Left hindlimb (tissue), 1 donor: ENCODE measurements at places on chromosomes 5 and 9.
A peak's percentile ranks its signal among the peaks of the same experiment; 100 is the strongest.

DNA sequence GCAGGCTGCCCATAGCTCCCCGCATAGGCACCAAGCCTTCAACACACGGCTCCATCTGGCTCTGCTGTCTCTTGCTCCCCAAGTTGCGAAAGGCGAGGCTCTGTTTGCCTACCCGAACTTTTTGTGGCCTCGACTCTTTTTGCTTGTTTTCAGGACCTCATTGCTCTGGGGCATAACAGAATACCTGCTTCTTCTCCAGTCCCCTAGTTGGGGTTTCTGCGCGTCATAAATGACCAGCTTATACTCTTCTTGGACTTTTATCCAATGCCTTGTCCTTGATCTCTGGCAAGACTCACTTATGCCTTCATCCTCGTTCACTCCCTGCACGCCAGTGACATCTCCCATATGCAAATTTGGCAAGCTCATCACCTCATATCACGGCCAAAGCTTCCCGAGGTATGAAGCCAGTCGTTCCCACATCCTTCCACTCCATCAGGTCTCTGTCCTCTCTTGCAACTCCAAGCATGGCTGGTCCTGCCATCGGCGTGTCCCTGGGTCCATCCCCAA is 238.8 kb upstream of the ADAMTS16 start:
- no peak for DNase-seq

GRCh38 chr9:93572636-93573515 is 3.5 kb upstream of the PHF2 start:
- DNase-seq, result no peak

DNA sequence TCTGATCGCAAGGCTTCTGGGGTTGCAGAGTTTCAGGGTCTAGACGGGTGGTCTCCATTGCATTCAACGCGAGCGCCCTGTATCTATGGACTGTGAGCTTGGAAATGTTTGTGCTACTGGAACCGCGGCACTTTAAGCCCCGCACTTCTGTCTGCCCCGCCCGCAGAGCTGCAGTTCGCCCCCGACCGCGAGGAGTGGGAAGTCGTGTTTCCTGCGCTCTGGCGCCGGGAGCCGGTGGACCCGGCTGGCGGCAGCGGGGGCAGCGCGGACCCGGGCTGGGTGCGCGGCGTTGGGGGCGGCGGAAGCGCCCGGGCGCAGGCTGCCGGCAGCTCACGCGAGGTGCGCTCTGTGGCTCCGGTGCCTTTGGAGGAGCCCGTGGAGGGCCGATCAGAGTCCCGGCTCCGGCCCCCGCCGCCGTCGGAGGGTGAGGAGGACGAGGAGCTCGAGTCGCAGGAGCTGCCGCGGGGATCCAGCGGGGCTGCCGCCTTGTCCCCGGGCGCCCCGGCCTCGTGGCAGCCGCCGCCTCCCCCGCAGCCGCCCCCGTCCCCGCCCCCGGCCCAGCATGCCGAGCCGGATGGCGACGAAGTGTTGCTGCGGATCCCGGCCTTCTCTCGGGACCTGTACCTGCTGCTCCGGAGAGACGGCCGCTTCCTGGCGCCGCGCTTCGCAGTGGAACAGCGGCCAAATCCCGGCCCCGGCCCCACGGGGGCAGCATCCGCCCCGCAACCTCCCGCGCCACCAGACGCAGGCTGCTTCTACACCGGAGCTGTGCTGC is 1.0 kb downstream of the ADAMTS19 start:
- DNase-seq, result peak; percentile 62

- peak; percentile 73 for DNase-seq
These were observed 5.2 kb upstream of the ST6GALNAC6 start for GRCh38 chr9:127904561-127905003.

DNA sequence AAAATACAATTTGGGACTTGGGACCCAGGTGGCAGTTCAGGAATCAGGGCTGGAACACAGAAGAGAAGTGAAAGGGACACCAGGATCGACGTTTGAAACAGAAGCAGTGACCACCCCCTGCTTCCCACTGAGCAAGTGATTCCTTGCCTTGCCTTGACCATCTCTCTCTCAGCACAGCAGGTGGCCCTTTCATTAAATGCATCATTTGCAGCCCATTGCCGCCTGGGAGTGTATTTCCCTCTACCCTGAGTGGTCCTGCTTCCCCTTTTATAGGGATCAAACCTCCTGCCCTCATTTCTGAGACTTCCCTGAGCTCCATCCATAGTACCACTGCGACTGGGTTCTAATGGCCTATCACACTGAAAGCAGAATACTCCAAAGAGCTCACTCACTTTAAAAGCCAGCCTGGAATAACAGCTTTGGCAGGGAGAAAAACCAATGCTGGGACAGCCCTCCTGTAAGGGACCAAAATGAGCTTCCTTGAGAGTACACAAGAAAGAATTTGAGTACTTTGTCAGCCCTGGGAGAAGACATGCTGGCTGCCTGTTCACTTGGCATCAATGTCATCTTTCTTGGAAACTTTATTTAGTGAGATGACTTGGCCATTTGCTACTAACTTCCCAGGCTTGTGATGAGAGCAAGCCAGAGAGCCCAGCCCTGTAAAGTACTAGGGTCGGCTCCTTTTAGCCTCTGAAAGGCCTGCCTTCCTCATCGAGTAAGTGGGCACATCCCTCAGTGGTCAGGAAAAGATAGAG is 149.7 kb downstream of the SLIT3 start:
- no peak for DNase-seq

DNA sequence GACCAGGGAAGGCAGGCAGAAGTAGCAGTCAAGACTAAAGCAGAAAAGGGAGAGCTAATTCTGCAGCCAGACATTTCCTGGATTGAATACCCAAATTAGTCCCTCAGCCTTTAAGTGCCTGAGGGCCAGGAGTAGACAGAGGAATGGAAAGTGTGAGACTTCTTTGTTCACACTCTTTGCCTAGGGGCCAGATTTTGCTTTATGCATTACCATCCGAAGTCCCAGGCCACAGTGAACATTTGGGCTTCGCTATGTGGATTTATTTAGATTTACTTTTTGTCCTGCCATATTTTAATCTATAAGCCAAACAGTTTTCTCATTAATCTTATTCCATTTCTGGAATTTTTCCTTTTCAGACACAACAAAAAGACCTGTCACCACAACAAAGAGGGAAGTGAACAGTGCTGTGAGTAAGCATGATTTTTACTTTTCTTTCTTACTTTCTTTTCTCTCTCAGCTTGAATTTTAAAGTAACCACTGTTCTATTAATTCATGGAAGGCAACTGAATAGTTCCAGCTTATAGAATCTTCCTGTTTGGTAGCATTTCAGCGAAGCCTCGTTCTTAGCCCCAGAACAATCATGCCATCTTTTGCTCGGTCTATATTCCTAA is 52.6 kb downstream of the PDCD1LG2 start:
- no peak for DNase-seq

DNA sequence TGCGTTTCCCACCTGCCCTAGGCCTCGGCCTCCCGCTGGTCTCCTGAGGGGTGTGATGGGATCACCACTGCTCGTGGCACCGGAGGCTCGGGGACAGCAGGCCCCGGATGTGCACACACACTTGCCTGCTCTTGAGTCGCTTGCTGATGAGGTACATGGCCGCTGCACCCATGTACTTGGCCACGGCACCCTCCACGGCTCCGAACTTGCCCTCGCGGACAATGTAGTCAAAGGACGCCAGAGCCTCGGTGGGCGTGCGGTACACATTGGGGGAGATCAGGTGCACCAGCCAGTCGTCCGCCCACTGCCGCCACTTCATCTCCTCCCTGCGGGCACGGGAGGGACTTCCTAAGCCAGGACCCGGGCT is 4.7 kb downstream of the PTGES2 start:
- DNase-seq, result peak; percentile 5

DNA sequence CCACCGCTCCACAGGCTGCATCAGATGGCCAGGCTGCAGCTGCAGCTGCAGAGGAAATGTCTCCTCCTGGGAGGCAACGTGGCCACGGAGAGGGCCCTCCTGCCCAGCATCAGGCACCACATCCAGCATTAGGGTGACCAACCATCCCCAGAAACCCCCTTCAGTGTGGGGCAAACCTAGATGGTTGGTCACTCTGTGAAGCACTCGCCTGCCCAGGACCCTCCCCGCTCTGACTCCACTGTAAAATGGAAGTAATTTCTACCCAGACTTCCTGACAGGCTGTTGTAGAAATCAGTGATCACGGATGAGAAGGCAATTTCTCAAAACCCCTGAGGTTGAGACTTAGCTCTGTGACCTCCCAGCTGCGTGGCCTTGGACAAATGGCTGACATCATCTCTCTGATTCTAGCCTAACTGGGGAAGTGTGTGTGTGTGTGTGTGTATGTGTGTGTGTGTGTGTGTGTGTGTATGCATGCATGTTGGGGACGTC is 31.6 kb downstream of the B4GALT1 start:
- no peak for DNase-seq

DNA sequence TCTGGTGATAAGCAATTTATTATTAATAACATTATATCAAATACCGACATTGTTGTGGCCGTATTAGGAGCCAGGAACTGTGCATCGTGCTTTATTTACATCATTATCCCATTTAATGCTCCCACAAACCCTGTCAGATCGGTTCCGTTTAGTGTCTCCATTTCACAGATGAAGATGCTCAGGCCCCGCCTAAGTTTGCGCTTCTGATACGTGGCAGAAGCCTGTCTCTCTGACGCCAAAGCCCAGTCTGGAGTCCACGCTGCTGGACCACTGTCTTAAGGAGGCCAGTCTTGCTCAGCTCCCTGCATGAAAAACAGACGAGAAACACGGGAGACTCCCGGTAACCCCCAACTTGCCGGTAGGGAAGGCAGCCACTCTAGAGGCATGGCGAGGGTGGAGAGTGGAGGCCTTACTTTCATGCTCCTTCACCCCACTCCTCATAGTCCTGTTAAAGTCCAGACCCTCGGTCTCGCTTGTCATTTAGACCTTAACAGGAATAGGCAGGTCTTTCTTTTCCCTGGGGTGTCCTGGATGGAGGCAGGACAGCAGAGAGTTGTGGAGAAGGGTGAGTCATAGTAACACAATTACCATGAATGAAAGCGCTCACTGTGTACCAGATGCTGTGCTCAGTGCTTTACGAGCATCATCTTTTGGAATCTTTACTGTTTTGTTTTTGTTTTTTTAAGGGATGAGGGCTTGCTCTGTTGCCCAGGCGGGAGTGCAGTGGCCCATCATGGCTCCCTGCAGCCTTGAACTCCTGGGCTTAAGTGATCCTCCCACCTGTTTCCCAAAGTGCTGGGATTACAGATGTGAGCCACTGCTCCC is 872 bp downstream of the TXNDC15 start:
- peak; percentile 80 for DNase-seq

- DNase-seq, result no peak
These were observed 47.2 kb downstream of the SECISBP2 start for GRCh38 chr9:89365532-89365912.

- DNase-seq, result no peak
These were observed 113.1 kb upstream of the TBC1D2 start for GRCh38 chr9:98368366-98369065.

DNA sequence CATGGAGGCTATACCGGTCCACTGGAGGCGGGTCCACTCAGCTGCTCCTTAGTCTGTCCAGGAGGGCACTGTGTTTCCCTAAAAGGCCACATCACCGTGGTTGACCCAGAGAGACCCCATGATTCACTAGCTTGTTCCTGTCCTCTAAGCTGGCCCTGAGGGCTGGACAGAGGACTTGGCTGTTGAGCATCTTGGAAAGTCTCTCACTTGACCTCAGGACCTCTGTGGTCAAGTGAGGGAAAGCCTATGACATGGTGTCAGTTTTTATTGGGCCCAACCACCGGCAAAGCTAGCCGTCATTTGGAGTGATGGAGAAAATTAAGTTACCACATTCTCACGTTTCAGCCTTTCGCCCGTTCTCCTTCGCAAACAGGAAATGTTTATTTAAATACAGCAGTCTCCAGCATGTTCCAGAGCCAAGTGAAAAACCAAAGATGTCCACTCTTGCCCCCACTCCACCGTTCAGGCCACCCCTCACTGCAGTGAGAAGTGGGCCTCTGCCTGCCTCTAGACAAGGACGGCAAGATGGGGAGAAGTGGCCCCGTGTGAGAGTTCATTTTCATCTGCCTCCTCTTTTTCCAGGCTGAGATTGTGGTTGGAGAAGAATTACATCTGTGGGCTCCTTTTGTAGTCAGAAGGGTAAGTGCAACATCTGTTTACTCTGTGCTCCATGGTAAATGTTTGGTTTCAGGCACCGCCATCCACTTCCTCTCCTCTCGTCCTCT is 4.4 kb downstream of the SLIT3 start:
- no peak for DNase-seq

GRCh38 chr5:138659121-138659520 is 83.9 kb upstream of the HSPA9 start:
- no peak for DNase-seq

GRCh38 chr5:33985447-33985846 is 954 bp upstream of the SLC45A2 start:
- DNase-seq, result no peak

- no peak for DNase-seq
These were observed 374.9 kb upstream of the CLINT1 start for GRCh38 chr5:158233735-158234322.

DNA sequence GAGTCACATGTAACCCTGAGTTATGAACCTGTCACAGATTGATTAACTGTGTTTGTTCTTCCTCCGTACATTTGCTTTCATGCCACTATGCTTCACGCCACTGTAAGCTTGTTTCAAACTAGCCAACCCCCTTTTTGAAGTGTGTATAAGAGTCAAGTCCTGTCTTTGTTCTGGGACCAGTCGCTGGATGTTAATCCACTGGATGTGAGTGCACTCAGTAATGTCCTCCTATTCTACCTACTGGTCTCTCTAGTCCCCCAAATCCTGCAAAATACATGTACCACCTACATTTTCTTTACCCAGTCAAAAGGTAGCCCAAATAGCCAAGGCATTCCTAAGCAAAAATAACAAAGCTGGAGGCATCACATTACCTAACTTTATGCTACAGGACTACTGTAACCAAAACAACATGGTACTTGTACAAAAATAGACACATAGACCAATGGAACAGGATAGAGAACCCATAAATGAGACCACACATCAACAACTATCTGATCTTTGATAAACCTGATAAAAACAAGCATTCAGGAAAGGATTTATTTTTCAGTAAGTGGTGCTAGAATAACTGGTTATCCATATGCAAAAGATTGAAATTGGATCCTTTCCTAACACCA is 1139.1 kb upstream of the SEMA6A start:
- DNase-seq, result no peak

GRCh38 chr9:125521462-125522327 is 185.3 kb downstream of the MAPKAP1 start:
- no peak for DNase-seq

DNA sequence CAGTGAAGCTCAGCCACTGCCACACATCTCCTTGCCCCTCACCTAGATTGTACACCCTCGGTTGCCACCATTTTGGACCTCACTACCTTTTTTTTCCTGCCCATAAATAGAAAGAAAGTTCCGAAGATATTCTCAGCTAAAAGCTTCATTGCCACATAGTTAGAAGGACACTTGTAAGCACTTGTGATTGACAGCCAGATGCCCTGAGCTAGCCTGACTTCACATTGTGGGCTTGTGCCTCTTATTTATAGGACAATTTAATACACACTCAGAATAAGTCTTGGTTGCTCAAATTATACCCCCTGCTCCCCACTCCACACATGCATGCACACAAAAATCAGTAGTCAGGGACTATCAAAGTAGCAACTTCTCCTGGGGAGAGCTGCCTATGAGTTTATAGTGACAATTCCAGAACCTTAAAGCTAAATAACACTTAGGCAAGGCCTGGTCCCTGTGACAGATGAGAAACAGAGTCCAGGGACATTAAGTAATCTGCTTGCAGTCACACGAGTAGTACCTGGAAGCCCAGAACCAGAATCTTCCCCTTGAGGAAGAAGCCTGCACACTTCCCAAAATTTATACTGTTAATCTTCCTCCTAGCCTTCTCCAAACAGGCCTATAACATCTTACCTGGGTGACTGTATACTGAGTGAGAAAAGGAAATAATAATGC is 184.8 kb downstream of the BRINP1 start:
- no peak for DNase-seq
